ENCODE measurements at places on chromosomes 2 and 18.
A peak's percentile ranks its signal among the peaks of the same experiment; 100 is the strongest.

DNA sequence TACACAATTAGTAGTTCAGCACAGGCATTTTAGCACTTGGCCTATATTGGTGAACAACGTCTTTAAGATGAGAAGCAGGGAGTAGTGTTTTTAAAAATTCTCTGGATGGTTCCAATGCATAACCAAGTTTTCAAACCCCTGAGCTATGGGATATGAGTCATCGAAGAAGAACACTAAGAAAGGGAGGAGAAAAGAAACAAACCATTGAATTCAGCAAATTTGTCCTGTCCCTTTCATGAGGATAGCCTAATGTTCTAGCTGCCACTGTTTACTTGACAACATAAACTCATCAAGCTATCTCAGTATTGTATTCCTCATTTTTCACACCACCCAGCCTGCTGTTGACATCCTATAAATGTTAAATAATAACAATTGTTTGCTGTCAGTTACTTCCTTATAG lies 158.0 kb downstream of the BARD1 start:
- no peak for DNase-seq

DNA sequence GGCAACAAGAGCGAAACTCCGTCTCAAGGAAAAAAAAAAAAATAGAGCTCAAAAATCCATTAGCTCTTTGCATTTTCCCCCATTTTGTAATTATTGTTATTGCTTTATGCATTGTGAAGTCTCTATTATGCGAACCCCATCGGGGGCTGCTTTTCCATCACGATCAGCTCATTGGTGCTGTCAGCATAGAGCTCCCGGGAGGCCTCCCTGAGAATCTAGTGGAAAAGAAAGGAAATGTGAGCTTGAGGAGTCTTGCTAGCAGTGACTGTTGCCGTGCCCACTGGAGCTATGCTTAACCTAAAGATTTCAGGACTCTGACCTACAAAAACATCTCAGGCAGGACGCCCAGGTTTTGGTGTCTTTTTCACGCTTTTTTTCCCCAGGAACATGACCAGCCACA lies 102.6 kb upstream of the NDUFV2 start:
- no peak for DNase-seq

DNA sequence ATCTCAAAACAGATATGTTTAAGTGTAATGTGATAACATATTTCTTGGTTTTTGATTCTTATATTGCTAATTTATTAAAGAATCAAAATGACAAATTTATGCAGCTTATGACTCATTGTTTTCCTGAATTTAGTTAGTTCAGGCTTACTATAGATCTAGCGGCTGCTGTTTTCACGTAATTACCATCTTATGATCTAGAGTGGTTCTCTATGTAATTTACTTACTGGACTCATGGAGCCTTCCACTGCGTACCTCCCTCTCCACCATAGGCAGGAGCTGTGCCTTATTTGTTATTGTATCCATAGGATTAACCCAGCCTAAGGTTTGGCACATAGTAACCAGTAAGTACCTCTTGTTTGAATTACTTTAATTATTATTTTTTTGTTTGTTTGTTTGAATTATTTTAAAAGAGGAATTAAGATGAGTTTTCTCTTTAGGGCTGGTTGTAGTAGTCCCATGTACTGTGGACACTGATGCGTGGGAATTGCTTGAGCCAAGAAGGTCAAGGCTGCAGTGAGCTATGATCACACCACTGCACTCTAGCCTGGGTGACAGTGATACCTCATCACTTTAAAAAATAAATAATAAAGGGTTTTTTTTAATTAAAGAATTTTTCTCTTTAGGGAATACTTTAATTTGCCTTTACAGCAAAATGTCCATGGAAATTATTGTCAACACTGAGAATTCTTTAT lies 165.5 kb downstream of the PHLPP1 start:
- DNase-seq = no peak

GRCh38 chr2:236639461-236640235 lies 70.0 kb downstream of the ACKR3 start:
- DNase-seq = peak; percentile 31

- DNase-seq = no peak
Measured at GRCh38 chr18:44626807-44627206, 53.9 kb upstream of the SETBP1 start.

All from ureter (tissue), 1 donor.